ENCODE measurements at places on chromosomes 3 and 15.

DNA sequence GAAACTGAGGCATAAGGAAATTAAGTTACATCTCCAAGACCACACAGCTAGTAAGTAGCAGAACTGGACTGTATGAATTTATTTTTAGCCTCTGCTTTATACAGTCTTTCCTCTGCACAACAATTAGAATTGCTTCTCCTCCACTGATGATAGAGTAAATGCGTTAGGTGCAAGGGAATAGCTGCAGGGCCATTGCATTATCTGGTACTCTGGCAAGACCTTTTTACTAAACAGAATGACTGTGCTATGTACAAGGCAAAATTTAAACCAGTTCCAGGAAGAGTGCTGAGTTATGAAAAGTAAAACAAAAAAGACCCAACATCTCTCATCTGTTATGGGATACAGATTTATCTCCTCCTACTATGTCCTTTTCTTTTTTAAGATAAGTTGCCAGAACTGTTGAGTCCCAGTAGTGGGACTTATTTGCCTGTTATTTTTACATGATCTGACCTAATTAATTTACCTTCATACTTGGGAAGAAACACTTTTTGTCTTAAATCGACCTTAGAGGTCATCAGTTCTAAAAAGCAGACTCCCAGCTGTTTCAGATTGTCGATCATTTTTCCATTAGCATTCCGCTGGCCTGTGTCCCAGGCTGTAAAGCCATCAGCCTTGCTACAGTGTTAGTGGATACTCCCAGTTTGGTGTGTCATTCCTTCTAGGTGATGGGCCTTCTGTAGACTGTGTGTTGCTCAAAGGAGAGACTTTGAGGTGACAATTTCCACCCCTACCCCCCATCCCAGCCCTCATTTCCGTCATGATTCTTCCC lies 147.5 kb upstream of the NUDT16 start:
- no peak for DNase-seq

DNA sequence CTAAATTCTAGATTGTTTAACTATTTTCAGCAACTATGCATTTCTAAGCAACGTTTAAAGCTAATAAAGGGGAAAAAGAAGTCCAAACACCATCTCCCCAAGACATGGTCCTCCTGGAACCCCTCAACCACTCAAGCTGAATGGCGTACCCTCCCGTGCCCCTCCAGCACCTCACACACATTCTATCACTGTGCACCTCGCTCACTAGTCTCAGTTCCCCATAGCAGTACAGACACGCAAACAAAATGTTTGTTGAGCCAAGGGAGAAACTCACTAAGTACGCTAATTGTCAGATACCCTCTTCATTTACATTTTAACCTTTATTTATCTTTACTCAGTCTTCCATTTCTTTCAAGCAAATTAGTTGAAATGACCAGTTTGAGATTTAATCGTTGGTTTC lies 48.8 kb downstream of the ACAP2 start:
- no peak for DNase-seq

GRCh38 chr3:56339671-56340070 lies 128.6 kb downstream of the ERC2 start:
- DNase-seq = no peak

DNA sequence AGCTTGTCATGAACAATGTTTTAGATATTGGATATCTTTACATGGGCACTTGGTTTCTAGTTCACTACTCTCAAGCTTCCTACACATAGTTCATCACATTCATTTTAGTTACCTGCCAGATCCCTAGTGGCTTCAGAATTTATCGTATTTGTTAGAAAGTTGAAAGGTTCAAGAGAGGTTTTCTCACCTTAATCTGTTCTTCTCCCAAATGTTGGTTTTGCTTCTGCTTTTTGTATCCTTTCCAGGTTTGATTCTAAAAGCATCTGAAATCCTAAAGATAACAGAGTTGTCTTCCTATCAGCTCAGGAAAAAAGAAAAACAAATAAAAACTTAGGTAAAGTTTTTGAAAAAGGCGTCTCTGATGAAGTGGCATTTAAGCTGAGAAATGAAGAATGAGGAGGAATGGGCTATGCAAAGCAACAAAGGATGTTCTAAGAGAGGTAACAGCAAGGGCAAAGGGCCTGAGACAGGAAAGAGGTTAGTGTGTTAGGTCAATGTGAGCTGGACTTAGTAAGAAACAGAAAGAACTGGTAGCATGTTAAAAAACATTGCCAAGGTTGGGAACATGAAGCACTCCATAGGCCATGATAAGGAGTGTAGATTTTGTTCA lies 104.7 kb upstream of the CMC1 start:
- DNase-seq = no peak

Data from stimulated activated CD4-positive, alpha-beta T cell treated with anti-CD3 and anti-CD28 coated beads, Interleukin-2, amount 100 ng/mL, for 24 hours (primary cell).